ENCODE measurements at places on chromosomes 4 and X. TPM values are rescaled to one million over a fixed set of nuclear protein-coding genes. Genes with fewer than 3 reads are reported as not detected.

GRCh38 chr4:101596781-101597552 is 193.6 kb upstream of the BANK1 start:
- no peaks in the 10 kb centered on the region for H3K27me3 ChIP-seq
- H3K4me1 ChIP-seq = peaks cover 2% of the 10 kb centered on the region
- H3K36me3 ChIP-seq = no peaks in the 10 kb centered on the region

DNA sequence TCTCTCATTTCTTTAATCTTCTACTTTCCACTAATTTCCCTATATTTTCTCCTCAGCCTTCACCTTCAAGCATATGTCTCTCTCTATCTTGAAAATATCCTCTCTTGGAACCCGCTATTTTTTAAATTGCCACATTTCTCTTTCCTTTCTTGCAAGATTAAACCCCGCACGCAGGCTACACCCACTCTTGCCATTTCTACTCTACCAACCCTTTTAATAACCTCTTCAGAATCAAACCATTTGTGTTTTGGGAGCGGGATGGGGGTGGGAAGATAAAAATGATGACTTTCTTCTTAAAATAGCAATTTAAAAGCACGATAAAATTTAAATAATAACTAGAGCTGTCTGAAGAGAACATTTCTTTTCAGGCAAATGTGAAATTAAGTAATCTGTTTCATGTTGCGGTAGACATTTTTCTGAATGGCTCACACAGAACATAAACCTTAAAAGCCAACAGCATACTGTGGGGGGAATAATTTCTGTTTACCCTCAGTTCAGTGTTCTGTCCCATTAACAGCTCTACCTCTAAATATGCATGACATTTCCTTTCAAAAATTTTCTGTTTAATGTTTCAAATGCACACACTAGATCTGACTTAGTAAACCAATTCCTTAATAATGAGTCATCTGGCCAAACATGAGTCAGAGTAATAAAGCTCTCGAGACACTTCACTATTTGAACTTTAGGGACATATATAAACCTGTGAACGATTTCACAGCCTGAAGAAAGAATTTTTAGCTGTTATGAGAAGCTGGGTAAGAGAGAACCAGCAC is 20.5 kb downstream of the ARSJ start:
- no peaks in the 10 kb centered on the region for H3K36me3 ChIP-seq
- peaks cover 7% of the 10 kb centered on the region for H3K27me3 ChIP-seq

DNA sequence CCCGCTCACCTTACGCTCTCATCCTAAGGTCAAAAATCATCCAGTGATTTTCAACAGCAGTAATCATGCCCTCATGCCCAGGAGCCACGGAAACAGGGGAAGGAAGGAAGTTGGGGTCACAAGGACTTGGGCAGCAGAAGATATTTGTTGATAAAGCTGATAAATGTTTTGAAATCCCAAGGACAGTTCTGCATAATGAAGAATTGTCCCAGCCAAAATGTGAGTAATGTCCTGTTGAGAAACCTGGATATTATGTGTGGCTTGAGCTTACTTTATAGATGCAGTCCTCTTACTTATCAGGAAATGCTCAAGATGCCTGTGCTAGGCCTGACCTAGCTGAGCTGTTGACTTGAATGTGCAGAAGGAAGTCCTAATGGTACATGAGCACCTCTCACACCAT is 263.0 kb upstream of the ZFP42 start:
- no peaks in the 10 kb centered on the region for H3K36me3 ChIP-seq
- no peak overlapping the region for H3K27ac ChIP-seq
- no peak for DNase-seq
- no peaks in the 10 kb centered on the region for H3K4me1 ChIP-seq

Gene HHIP
- total RNA-seq = not detected

Gene DRD5
- total RNA-seq = not detected

DNA sequence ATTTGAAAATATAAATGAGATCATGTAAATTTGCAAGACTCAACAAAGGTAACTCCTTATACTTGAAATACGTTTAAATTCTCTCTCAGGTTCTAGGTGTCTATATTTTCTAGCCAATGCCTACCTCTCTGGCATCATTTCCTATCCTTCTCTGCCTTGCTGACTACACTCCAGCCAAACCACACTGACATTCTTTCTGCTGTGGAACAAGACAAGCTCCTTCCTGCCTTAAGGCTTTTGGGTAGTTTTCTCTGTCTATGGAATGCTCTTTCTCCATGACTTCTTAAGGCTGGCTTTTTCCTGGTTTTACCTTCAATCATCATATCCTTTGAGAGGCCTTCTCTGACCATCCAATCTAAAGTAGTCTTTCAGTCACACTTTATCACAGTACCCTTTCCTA is 201.0 kb downstream of the SPRY1 start:
- no peaks in the 10 kb centered on the region for H3K36me3 ChIP-seq
- no peak for DNase-seq
- peaks cover 44% of the 10 kb centered on the region for H3K4me1 ChIP-seq
- peaks cover 6% of the 10 kb centered on the region for H3K27me3 ChIP-seq
- H3K27ac ChIP-seq = no peak overlapping the region
- H3K4me3 ChIP-seq = no peak overlapping the region

Gene COPS4
- total RNA-seq = 30.9 TPM

Gene UCHL1
- not detected for total RNA-seq

- H3K4me1 ChIP-seq = peaks cover 20% of the 10 kb centered on the region
- no peaks in the 10 kb centered on the region for H3K27me3 ChIP-seq
- H3K27ac ChIP-seq = no peak within 1 kb of the TSS
- peaks cover 29% of the 10 kb centered on the region for H3K36me3 ChIP-seq
Measured at GRCh38 chrX:48971249-48972219, at the start of gene KCND1. Gene KCND1, minus strand, starts transcription at chrX:48971844. Its CDS starts 1,573 bp downstream, at chrX:48970271.

- H3K36me3 ChIP-seq = peaks cover 58% of the 10 kb centered on the region
- DNase-seq = no peak
- no peaks in the 10 kb centered on the region for H3K27me3 ChIP-seq
- H3K4me1 ChIP-seq = peaks cover 2% of the 10 kb centered on the region
- no peak overlapping the region for H3K27ac ChIP-seq
Measured at GRCh38 chr4:3512279-3512678, 19.9 kb downstream of the LRPAP1 start.

Gene NMU
- total RNA-seq = 0.33 TPM

DNA sequence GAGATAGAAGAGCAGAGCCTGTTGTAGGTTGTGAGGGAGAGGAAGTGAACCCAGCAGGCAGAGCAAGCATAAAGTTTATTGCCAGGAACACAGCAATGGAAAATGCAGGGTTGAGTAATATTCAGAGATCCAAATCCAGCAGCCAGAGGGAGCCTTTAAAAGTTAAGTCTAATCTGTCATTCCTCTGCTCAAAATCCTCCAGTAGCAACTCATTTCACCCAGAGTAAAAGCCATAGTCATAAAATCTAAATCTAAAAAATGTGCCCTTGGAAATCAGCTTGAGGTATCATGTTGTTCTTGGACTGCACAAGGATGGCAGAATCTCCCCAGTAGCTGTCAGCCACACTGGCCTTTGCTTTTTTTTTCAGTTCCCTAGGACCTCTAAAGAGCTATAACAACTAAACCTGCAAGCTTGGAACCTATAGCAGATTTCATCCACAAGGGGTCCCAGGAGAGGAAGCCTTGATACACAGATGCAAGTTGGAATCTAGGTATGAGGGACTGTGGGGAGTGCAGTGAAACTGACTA is 62.9 kb upstream of the FRAS1 start:
- H3K36me3 ChIP-seq = no peaks in the 10 kb centered on the region
- H3K4me3 ChIP-seq = no peak overlapping the region
- no peaks in the 10 kb centered on the region for H3K4me1 ChIP-seq
- peaks cover 13% of the 10 kb centered on the region for H3K27me3 ChIP-seq

Gene FGF13
- total RNA-seq = not detected

GRCh38 chrX:29530501-29530900 is 684.9 kb upstream of the MAGEB2 start:
- no peaks in the 10 kb centered on the region for H3K36me3 ChIP-seq
- H3K27me3 ChIP-seq = no peaks in the 10 kb centered on the region
- no peak for DNase-seq

DNA sequence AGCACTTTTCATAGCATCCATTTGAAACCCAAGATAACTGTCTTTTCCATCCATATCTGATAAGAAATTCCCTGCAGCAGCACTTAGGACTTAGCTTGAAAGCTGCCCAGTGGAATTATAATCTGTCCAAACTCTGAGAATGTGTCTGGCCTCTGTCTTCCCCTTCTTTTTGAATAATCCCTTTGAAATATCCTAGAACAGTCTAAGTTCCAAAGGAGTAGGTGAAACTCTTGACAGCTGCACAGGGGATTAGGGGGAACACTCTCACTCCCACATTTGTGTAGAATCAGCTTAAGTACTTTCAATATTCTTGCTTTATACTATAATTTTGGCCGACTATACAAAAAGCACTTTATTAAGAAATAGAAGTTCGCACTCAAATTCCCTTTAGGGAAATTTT is 157.7 kb downstream of the PAPSS1 start:
- no peak overlapping the region for H3K27ac ChIP-seq
- H3K4me3 ChIP-seq = no peak overlapping the region
- H3K36me3 ChIP-seq = no peaks in the 10 kb centered on the region

DNA sequence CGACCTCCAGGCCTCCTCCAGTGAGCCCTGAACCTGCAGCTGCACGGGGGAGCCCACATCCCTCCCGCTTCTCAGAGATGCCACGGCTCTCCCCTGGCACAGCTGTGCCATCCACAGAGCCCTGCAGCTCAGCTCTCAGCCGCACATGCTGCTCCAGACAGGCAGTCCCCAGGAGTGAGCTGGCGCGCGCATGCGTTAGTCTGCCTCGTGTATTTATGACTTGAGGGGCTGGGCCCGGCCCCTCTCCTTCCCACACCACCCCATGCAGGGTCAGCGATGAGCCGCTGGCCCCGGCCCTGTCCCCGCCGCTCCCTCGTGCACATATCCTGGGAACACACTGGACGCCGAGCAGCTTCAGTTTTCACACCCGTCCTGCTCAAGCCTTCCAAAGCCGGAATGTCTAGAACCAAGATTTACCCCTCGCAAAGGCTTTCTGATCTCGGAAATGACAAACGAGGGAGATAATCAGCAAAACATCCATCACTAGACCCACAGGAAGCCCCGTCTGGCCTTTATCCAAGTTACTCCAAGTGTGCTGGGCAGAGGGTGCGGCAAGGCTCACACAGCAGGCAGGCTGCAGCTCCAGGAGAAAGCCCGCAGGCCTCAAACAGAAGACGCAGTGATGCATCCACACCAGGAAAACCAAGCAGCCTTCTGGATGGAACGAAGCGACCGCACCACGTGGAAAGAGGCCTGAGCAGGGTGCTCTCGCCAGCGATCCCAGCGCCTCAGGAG is 24.3 kb downstream of the GAK start:
- H3K36me3 ChIP-seq = peaks cover 67% of the 10 kb centered on the region
- H3K27me3 ChIP-seq = no peaks in the 10 kb centered on the region
- no peaks in the 10 kb centered on the region for H3K4me1 ChIP-seq
- no peak for DNase-seq
- H3K27ac ChIP-seq = no peak overlapping the region

DNA sequence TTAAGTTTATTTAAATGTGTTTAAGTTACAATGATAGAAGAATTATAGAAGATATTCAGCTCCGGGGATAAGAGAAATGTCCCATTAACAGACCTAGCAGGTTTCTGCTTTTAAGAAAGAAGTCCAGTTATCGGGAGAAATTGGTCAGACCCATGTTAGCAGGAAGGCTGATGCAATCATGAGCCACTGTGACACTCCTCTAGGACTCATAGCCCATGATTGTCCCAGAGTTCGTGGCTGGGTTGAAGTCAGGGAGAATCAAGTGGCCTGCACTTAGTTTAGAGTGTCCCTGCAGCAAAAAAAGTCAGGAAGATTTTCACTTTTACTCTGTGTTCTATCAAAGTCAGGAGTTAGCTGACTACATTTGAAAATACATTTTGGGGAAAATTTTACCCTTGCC is 72.0 kb downstream of the TMEM144 start:
- H3K4me1 ChIP-seq = no peaks in the 10 kb centered on the region
- no peak overlapping the region for H3K4me3 ChIP-seq
- H3K27me3 ChIP-seq = peaks cover 5% of the 10 kb centered on the region
- no peak overlapping the region for H3K27ac ChIP-seq

DNA sequence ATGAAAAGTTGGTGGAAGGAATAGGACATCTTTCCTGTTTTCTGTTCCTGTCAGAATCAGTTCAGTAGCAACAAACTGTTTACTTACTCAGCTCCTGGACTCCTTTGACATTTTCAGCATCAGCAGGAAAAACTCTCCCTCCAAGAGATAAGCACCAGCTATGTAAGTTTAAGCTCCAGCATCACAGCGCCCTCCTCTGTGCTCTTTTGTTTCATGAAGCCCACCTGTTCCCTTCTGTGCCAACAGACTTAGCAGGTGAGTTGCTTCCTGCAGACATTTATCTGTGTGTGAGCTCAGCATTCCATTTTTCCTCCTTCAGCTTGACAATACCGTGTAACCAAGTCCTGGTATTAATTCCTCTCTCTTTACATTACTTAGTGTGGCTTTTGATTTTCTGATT is 644.1 kb upstream of the AGA start:
- H3K27ac ChIP-seq = no peak overlapping the region
- no peaks in the 10 kb centered on the region for H3K27me3 ChIP-seq
- H3K4me3 ChIP-seq = no peak overlapping the region
- DNase-seq = no peak
- no peaks in the 10 kb centered on the region for H3K36me3 ChIP-seq

DNA sequence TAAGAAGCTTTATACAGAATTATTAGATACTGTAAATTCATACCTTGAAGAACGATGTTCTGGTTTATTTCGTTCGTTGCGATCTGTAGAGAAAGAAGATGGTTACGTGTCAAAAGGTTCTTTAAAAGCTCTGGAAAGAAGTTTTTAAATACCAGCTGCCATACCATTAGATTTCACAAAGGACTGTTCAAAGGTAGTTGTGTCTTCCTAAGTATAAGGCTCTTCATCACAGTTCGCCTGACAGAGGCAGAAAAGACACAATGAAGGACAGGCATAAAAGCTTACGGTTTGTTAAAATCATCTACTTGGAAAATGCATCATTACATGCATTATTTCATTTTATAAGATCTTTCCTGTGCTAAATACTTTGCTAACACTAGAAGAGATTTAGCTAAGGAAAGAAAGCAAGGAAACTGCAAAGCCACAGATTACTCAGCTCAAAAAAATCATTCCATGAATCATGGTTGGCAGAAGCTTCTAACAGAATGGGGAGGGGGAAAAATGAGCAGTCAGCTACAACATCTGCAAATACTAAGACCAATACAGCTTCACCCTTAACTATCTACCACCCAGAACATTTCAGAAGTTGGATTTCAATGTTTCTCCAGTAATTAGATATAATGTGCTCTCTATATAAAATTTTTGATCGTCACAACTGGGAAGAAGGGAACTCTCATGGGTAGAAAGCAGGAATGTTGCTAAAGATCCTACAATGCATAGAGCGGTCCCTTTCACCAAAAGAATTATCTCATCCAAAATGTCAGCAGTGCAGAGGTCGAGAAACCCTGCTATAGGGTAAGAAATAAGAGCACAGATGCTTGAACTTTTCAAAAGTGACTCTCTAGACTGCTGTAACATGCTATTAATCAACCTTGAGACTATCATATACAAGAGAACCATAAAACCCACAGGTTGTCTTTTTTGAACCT is 50.7 kb upstream of the PRSS48 start:
- H3K4me1 ChIP-seq = no peaks in the 10 kb centered on the region
- H3K4me3 ChIP-seq = no peak overlapping the region
- no peaks in the 10 kb centered on the region for H3K36me3 ChIP-seq
- H3K27ac ChIP-seq = no peak overlapping the region
- peaks cover 20% of the 10 kb centered on the region for H3K27me3 ChIP-seq

GRCh38 chr4:147303174-147303872 is 177.6 kb upstream of the EDNRA start:
- no peak overlapping the region for H3K27ac ChIP-seq
- H3K4me3 ChIP-seq = no peak overlapping the region
- no peaks in the 10 kb centered on the region for H3K4me1 ChIP-seq
